ENCODE measurements at places on chromosomes 2 and 18.

GRCh38 chr18:22433956-22434355 is 16.2 kb upstream of the CTAGE1 start:
- no peak for DNase-seq

GRCh38 chr2:165593081-165593480 is 123.6 kb downstream of the CSRNP3 start:
- DNase-seq = no peak

DNA sequence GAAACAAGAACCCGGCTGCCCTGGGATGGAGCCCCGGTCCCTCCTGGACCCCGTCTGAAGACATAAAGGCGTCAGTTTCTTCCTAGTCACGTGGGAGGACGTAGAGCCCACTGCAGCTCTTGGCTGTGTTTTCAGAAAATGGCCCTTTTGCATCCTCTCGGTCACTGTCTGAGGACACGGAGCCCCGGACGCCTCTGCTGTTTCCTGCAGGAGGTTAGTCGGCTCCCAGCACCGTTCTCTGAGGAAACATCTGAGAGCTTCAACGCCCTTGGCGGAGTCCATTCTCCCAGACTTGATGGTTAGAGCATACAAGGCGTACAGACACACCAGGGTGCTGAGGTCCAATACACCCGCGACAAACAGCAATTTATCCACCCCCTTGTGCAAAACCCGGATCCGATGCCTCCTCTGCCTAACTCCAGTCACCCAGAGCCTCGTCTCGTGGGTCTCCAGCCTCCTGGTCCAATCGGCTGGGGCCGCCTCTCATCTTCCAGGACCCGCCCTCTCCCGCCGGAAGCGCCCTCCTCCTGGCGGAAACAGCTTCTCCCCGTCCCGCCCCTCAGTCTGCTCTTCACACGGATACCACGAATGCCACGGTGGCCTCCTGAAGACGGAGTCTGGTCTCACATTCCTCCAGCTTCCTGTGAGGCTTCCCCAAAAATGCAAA is 119.4 kb downstream of the TMEM18 start:
- no peak for DNase-seq

DNA sequence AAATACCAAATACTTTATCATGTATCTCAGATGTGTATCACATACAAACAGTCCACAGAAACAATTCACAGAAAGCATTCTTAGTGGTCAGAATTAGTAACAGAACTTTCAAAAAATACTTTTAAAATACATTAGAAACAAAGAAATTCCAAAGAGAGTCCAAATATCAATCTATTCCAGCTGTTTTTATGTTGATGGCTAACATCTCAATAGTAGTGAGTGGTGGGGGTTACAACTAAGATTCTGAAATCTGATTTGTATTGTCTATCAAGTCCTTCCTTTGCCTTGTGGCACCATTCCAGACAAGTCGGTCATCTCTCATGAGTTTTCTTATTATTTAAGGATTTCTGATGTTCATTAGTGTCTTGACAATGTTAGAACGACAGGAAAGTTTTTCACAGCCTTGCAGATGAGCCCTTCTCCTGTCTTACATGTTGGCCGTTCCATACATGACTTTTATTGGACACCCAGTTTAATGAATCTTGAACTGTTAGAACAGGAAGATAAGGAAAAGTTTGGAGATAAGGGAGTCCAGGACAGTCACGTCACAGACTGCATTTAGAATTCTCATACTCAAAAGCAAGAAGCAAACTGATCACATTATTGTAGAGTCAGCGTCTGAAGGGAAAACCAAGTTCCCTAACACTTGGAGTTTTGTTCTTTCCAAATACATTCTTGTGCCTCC is 410.3 kb downstream of the PID1 start:
- DNase-seq = no peak

- DNase-seq = no peak
These were observed 53.1 kb downstream of the PDCL3 start for GRCh38 chr2:100615886-100616285.

DNA sequence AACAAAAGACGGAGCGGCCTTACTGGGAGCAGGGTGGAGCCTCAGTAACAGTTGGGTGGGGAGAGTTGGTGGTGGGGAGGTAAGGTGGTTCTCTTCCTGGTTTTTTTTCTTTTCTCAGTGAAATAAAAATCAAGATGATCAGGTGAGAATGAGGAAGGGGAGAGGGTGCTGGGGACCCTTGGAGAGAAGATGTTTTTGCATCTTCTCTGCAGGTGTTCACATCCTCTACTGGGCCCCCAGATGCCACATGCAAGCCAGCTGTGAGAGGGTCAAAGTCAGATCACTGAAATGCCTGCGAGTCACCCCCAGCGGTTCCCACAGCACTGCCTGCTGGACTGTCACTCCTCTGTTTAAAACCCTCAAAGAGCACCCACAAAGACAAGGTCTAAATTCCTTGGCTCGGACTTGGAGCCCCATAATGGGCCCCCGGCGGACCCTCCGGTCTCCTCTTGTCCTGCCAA is 69.8 kb upstream of the FHL2 start:
- no peak for DNase-seq

GRCh38 chr2:70477441-70477844 is 76.2 kb downstream of the TGFA start:
- no peak for DNase-seq

DNA sequence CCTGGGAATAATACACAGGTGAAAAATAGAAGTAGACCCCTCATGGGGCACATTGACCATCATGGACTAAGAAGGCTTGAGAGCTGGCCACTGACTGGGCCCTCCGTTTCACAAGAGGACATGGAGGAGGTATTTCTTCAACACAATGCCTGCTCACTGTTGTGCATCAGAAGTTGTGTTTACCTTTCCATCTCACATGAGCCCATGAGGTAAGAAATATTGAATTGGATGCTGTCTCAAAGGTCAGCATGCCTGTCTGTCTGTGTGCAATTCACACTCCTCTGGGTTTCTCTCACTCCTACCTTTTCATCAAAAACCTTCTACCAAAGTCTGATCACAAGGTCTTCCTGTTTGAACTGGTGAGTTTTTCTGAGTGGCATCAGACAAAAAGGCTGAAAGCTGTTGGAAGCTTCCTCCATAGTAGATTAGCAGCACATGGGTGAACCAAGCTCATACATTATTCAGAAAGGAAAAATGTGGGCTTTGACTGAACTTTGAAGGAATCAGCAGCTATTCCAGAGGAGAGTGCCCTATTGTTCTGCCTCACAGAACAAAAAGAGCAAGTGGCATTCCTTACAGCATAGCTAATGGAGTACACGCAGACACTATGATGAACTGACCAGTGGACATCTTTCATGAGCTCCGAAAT is 143.2 kb upstream of the RND3 start:
- DNase-seq = no peak

DNA sequence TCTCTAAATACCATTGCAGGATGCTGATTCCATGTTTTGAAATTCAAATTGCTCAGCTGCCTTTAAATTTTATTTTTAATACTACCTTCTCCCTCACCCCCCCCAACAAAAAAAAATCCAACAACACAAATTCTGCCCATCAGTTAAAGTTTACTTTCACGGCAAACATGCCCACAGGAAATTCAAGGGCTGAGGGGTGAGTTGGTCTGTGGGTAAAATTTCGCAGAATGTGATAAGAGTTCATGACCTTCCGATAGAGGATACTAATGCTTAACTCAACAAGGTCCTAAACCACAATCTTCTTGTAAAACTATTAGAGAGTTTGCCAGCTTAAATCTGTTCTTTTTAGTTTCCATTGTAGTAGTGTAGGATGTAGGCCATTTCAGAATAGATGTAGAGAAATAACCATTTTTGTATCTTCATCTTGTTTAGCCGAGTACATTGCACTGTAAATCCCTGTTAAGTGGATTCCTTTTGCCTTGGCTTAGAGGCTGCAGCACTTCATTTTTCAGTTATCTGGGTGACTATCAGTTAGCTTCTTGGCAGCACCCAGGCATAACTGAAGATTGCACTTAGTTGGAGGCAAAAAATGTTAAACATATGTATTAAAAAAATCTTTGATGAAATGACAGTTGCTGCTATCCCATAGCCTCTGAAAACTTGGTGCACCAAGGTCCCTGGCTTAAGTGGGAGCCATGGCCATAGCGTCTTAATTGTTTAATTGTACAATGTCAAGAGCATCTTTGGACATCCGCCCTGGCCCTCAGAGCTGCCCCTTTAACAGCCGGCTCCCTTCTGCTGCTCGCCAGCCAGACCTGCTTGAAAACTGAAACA is 232.3 kb downstream of the HAUS1 start:
- no peak for DNase-seq

DNA sequence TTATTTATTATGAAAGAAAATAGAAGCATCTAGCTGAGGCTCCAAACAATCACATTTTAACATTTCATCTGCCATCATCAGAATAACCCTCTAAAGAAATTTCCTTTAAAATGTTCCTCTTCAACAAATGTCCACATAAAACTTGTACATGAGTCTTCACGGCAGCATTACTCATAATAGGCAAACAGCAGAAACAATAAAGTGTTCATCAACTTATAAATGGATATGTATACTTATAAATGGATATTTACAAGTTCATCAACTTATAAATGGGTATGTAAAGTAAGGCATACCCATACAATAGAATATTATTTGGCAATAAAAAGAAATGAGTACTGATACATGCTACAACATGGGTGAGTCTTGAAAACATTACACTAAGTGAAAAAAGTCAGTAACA is 33.5 kb upstream of the ASNSD1 start:
- no peak for DNase-seq

DNA sequence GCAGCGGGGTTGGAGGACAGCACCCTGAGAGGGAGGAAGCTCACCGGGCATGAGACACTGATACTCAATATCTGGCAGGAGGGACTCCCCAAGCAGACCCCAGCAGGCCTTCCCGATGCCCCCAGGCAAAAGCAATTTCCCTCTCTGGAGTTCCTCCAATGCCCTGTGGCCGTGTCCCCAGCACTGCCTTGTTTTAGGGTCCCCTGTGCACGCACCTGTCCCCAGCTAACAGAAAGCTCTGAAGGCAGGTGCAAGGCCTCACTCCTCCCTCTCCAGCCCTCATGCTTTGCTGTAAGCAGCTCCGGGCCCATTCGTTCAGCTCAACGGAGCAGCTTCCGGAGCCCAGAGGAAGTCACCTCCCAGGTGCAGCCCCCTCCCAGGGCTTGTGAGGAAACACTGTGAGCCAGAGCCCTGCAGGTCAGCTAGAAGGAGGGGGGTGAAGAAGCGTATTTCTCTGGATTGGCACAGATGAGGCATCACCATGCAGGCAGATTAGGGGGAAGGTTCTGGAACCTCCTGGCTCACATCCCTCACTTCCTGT is 50.3 kb upstream of the ID2 start:
- no peak for DNase-seq

- no peak for DNase-seq
These were observed 144.6 kb upstream of the SATB2 start for GRCh38 chr2:199602271-199602895.

DNA sequence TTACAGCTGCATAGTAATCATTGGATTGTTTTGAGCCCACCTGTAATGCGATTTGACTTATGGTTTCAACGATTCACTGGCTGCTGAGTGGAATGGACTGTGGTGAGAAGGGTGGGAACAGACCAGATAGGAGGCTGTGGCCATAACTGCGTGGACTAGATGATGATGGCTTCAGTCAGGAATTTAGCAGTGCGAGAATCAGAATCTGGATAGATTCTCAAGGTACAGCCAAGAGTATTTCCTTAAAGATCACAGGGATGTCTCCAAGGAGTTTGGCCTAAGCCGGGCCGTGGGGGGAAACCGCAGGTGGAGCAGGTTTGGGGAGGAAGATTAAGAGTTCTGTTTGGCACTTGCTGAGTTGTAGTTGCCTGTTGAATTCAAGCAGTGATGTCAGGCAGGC is 44.0 kb upstream of the CHMP1B start:
- DNase-seq = no peak

- DNase-seq = no peak
These were observed 2.4 kb downstream of the PRELID3A start for GRCh38 chr18:12410081-12410481.

DNA sequence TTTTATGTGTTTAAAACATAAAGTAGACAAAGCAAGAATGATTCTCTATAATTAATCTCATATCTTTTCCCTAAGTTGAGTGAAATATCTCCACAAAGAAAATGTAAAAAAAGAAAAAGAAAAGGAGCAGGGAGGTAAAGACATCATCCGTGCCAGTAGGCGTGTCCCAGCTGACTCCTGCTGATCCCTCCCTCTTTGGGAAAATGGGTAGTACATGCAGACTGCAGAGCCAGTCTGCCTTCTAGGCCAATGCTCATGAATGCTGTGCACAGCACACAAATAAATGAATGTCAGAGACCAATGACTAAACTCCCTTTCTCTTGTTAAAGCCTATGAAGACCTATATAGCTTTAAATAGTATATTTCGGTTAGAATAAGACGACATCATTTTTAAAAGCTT is 64.7 kb downstream of the RAPH1 start:
- DNase-seq = no peak

DNA sequence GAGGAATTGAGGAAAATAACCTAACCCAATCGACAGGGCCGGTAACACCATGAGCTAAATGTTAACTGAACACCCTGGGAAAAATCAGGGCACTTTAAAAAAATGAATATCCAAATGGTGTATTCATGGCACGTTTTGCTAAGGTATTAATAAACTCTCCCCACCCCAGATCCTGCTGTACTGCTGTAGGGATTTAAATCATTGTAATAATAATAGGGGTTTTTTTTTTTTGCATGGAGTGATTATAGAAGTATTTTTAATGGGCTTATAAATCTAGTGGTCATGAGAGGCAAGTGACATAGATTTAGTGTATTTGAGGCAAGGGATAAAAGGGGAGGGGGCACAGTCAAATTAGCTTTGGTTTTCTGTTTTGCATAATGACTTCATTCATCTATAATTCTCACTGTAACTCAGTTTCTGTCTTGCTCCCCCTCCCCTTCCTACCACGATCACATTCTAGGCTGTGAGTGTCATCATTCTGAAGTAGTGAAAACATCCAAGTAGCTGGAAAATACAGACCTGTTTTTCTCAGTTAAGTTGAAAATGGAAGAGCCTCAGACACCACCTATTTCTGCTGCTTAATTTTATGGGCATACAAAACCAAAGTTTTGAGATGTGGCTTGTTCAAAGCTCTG is 18.2 kb upstream of the MGAT5 start:
- DNase-seq = no peak

GRCh38 chr2:32284321-32284720 is 6.6 kb downstream of the YIPF4 start:
- DNase-seq = no peak

DNA sequence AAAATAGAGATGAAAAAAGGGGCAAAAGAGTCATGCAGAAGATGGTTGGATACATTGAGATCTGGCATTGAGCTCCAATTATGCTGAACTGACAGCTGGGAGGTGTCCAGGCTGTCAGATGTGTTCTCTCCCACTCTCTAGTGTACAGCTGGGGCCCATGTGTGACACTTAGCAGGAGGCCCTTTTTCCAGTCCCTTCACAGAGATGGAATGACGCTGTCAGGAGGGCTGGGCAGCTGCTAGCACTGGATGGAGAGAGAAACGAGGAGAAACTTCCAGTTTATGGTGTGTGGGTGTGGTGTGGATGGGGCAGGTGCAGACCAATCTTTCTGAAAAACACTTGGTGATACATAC is 437.7 kb upstream of the HS6ST1 start:
- DNase-seq = no peak

GRCh38 chr2:199457147-199458008 is at the start of gene SATB2:
SATB2 (minus strand) TSS chr2:199457939; CDS start chr2:199456037, 1,902 bp downstream.
- DNase-seq = no peak
